NCI-H1092 (cell line): ENCODE measurements at places on chromosomes 5 and 9.

GRCh38 chr5:57698802-57699201 lies 216.2 kb upstream of the ACTBL2 start:
- no peak for DNase-seq

DNA sequence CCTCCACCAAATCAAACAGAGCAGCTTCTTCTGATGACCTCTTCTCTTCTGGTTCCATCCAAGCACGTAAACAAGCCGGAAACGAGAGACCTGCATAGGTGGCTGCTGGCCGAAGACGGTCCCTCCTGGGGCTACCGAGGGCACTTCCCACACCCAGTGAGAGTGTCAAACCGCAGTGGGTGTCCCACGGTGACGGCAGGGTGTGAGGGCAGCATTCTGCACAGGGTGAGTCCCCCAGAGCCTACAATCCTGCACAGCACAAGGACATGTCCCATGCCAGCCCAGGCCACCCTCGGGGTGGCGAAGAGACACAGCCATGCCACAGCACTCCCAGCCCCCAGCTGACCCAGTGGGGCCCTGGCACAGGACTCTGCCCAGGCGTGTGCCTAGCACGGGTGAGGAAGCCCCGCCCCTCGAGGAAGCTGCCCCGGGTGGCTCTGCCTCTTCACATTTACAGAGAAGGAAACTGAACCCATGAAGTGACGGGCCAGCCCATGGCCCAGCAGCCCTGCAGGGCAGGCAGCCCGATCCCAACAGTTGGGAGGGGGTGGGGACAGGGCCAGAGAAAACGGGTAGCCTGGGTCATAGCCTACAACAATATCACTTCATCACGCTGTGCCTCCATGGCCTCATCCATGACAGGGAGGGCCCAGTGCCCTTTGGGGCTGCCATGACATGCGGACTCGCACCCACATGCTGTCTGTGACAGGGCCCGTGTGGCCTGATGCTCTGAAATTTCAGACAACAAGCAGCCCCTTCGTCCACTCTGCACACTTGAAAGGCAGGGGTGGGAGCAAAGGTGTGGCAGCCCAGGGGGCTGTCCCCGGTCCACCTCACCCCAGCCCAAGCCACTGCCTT lies 43.2 kb downstream of the SEMA4D start:
- DNase-seq, result no peak

- peak; percentile 29 for DNase-seq
Measured at GRCh38 chr9:114499528-114499927, 5.7 kb downstream of the WHRN start.

DNA sequence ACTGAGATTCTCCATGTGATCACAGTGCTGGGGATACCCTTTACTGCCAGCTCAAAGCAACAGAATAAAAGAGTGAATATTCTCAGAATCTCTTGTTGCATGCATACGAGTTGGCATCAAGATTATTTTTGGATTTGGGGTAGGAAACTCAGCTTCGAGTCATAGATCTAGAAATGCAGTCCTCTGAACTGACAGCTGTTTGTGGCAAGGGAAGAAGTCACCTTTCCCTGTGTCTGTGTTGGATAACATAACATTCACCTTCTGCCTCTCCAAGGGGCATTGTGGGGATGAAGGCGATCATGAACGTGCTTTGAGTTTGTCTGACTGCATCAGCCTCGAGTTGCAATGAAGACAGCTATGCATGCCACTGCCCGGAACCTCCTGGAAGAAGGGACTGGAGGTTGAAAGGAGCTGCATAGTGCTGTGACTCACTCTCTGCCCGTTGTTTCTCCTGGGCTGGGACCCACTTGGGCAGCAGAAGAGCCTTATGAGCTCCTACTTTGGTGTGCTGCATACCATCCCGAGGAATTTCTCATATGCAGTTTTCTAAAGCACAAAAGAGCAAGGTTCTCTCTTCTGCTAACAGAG lies 231.7 kb downstream of the ARHGAP26 start:
- no peak for DNase-seq

DNA sequence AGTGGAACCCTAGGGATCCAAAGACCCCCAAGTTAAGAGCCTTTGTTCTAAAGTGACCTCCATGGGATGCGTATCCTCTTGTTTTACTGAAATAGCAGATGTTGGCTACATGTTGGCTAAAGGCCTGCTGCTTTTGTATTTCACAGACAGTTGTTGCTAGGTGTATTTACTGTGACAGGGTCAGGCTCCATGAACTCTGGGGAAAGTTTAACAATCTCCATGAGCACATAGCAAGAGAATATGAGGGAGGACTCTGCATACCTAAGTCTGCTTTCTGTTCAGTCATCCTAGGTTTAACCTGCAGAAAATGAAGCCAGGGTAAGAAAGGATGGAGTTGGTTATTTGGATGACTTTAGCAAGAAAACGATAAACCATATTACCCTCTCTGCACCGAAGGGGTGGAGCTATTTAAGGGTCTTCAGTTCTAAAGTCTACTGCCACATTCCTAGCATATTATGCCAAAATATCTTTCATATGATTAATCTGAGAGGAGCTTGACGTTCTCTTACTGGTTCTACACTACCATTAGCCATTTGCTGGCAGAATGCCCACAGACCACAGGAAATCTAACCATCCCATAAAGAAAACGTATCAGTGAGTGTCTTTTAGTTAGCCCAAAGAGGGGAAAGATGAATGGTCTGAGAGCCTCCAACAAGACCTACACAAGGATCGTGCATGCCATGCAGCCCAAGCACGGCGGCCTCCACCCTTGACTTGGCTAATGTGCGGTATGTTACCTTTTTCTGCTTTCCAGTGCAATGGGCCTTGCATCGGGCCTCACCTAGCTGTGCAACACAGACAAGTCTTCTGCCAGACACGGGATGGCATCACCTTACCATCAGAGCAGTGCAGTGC lies 127.8 kb downstream of the SAXO1 start:
- DNase-seq, result no peak
